Activated CD4-positive, alpha-beta T cell treated with anti-CD3 and anti-CD28 coated beads, Interleukin-2, amount 10 ng/mL, durations not matched to agents 24 days and 14 days (primary cell): ENCODE measurements at places on chromosomes 3 and 15. TPM values are rescaled to one million over a fixed set of nuclear protein-coding genes. Genes with fewer than 3 reads are reported as not detected.

GRCh38 chr3:197499427-197499826 lies 56.3 kb downstream of the BDH1 start:
- no peak for DNase-seq

DNA sequence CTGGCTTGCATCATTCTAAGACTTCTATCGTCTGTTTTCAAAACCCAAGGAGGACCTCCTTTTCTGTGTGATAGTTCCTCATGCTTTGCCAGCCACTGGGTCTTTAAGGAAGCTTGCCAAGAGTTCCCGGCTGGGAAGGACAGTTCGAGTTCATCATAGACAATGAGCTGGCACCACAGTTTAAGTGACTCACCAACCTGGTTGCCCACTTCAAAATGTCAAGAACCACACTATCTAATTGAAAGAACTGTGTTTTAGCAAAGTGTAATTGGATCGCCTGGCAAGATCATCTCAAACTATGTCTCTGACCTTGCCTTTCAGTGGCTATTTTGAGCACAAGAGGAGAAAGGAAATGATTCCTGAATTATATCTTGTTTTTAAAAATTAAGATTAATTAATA lies 27.9 kb downstream of the SOX2 start:
- no peak for DNase-seq

DNA sequence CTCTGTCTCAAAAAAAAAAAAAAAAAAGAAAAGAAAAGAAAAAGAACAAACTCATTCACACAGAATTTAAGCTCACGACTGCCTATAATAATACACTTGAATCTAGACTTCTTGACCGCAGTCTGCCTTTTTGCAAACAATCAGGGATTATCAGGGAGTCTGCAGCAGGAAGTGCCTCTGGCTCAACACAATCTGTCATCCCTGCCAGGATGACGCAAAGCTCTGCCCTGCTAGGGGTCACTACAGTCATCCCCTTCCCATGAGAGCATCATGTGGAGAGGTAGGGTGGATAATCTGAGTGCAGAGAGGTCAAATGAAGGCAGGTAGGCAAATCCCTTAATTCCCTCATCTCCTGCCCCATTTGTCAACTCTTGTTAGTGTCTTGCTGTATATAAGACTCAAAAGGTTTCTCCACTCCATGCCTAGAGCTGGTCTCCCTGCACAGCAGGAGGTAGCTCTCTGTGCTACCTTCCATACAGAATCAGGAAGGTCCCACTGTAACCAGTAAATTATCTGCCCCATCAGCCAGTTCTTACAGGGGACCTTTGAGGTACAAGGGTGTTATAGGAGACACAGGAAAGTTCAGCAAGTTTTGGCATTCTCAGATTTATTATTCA lies 4.2 kb downstream of the UBAP1L start:
- no peak for DNase-seq

DNA sequence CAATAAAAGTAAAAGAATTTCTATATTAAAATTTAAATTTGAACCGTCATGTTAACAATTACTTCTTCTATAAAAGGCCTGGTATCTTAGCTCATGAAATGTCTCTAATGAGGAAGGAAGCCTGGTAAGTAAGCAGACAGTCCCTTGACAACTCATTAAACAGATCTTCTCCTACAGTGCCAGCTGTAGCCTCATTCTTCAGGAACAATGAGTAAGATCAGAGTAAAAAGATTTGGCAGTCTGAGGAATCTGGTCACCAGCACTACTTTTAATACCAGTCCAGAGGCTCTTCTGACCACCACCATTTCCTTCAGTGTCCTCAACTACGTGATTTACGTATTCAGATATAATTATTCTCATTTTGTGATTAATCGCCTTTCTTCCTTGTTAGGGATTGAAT lies 955.0 kb upstream of the ALCAM start:
- no peak for DNase-seq

The SEMA5B gene
- total RNA-seq = not detected in 2 replicates

DNA sequence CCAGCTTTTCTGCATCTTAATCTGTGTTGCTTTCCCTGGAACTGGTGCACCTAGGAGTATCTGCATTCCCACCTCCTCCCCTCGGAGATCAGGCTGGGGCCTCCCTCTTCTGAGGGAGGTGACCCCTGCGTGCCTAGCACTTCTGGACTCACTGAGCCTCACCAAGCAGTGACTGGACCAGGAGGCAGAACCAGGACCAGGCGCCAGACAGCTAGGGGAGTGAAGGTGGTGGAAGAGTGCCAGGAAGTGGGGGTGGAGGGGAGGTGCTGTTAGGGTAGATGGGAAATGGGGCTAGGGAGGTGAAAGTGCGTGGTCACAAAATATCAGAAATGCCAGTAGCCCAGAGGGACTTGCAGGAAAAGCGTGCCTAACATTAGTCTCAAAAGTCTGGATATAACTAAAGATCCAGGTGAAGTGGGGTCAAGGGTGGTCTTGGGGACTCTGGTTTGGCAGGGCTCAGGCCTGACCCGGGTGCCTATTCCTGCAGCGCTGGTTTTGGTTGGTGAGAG lies 1.2 kb downstream of the DUOXA2 start:
- no peak for DNase-seq

- no peak for DNase-seq
Measured at GRCh38 chr3:141103067-141103466, 51.9 kb downstream of the SPSB4 start.

GRCh38 chr3:167671878-167672427 lies 18.2 kb upstream of the WDR49 start:
- DNase-seq = no peak

The FAM131A gene
- 8.6 and 8.7 TPM in 2 replicates for total RNA-seq

DNA sequence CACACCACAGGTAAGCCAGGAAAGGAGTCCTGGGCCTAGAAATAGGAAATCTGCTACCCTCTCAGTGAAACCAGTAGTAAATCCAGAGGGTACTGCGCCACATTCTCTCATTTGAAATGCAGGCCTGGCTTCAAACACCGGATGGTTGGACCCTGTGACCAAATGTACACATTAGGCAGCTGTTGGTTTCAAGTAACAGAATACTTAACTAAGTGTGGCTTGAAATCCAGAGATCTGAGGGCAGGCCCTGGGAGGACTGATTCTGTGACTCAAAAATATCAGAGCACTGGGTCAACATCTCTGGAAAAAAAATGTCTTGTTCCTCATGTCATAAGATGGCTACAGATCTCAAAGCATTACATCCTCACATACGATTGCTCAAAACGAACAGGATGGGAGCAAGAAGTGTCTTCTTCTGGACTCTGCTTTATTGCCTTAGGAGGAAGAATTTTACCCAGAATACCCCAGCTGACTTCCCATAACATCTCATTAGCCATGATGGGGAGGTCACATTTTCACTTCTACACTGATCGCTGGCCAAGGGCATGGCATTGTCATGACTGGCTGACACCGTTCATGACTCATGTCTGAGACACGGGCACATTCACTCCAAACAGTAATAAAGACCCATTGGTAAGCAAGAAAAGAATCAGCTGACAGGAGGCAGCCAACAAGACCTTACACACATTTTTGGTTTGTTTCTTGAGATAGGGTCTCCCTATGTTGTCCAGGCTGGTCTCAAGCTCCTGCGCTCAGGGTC lies 166.0 kb downstream of the ARRDC4 start:
- no peak for DNase-seq

- no peak for DNase-seq
Measured at GRCh38 chr3:40181182-40181581, 128.3 kb upstream of the EIF1B start.

DNA sequence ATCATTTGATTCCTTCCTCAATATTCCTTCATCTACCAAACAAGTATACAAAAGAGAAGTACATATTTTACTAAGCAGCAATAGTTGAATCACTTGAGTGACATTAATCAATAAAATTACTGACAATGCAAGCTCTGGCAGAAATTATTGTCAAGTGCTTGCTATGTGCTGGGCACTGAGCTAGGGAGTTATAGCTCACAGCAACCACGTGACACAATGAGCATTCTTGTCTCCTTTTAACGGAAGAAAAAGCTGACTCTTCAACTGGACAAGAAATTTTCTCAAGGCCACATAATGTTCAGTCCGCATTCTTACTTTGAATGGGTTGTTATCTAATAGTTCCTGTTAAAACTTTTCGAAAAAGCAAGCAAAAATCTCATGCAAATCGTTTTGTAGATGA lies 500.1 kb downstream of the PYDC2 start:
- DNase-seq = no peak

GRCh38 chr3:21331857-21332256 lies 419.2 kb downstream of the ZNF385D start:
- DNase-seq = no peak
